Caudate nucleus (tissue), 63 donors: ENCODE measurements at places on chromosomes 5 and 9.
A peak's percentile ranks its signal among the peaks of the same experiment; 100 is the strongest.

- DNase-seq = no peak
Observed at GRCh38 chr9:107750741-107751566, 261.4 kb upstream of the KLF4 start.

DNA sequence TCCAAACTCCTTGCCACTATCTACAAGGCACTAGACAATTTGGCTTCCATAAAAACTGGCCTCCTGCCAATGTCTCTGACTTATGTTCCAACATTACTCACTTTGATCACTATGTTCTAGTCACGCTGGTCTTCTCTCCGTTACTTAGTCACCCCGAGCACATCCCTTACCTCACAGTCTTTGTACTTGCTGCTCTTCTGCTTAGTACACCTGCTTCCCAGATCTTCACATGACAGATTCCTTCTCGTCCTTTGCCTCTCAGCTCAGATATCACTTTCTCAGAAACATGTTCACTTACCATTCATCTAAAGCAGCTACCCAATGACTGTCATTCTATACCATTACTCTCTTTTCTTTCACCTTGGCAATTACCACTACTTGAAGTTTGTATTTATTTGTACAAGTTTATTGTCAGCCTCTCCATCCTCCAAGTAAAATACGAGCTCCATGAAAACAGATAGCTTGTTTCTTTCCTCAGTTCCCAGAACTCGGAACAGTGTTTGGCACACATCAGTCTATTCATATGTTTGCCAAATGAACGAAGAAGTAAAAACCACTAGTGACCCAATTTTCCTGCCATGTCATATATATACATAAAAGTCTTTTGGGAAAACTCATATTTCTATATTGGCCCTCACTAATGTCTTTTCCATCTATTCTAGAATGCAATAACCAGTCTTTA lies 5.9 kb upstream of the SLC22A5 start:
- no peak for DNase-seq

DNA sequence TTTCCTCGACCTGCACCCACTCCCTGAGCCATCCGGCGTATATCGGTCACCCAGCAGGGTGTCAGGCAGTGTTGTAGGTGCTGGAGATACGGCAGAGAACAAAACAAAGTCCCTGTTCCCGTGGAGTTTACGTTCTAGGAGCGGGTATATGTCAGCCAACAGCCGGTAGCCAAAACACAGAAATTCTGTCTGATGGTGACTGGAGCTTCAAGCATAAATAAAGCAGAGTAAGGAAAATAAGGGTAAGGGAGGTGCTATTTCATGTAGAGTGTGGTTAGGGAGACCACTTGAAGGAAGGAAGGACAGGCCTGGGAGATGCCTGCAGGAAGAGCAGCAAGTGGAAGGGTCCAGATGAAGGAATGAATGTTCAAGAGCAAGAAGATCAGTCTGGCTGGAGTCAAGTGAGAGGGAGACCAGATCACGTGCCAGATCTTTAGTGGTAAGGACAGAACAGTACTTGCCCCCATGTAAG lies 783 bp upstream of the ZFR start:
- no peak for DNase-seq

GRCh38 chr5:83464261-83464660 lies 7.3 kb upstream of the VCAN start:
- DNase-seq = no peak

- no peak for DNase-seq
Observed at GRCh38 chr5:125281667-125282066, 535.2 kb upstream of the ZNF608 start.

DNA sequence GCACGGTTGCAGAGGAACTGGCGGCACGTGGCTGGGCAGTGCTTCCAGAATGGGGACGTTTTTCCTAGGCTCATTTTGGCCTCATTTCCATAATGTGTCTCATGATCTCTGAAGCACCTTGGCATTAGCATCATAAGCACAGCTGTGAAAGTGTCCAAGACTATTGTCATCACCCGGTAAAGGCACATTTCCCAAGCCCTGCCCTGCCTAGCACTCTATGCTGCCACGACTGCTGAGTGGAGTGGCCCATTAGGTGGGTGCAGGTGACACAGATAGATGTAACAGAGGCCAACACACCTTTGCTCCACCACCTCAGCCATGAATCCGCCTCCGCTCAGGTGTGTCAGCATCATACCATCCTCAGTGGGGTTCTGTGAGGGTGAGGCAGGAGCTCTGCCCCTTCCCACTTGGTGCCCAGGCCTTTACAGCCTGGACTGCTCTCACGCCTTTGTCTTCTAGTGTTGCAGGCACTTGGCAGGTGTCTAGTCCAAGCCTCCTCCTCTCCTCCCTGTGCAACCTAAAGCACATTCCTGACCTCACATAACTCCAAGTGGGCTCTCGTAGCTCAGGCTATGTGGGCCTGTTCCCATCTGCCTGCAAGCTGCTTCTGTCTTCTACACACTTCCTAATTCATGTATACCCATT lies 213.0 kb downstream of the FSTL4 start:
- DNase-seq = no peak

DNA sequence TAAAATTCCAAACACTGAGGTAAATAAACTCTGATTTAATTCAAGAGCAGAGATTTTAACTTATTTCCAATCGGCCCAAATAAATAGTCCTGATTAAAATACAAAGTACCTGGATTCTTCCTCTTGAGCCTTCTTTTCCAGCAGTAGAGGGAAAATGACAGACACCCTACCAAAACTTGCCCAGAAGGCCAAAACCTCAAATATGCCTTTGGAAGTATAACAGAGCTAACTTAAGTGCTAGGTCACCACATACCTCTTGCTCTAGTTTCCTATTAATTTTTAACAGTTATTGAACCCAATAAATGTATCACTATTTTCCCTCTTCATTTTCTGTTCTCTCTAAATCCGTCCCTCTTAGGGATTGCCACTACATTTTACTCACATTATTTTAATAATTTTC lies 1.4 kb downstream of the BAAT start:
- DNase-seq = no peak

DNA sequence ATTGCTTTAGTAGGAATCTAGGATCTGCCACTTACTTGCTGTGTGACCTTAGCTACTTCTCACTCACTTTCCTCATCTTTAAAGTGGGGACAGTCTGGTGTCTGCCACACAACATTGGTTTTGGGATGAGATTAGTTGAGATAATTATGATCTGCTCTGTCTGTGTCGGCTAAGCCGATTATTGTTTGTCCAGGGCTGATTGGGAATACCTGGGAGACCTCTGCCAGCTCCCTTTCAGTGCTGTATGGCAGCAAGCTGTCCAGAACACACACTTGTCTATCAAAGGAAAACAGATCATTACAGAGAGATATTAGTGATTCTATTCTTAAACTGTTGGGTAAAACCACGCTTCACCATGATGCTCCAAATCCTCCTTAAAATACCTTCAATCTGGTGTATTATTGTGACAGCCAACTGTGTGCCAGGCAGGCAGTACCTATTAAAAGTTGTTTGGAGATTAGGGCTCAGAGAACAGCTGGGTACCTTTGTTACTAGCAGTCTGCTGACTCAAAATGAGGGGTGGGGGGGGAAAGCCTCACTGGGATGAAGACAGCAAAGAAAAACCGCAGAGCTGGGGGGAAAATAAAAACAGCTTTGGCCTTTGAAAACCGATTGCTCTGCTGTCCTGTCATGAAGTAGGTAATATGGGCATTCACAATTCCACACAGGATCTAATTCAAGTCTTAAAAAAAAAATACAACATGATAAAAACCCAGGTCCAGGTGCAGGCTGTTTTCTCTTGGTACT lies 458.4 kb upstream of the C9orf72 start:
- DNase-seq = no peak

DNA sequence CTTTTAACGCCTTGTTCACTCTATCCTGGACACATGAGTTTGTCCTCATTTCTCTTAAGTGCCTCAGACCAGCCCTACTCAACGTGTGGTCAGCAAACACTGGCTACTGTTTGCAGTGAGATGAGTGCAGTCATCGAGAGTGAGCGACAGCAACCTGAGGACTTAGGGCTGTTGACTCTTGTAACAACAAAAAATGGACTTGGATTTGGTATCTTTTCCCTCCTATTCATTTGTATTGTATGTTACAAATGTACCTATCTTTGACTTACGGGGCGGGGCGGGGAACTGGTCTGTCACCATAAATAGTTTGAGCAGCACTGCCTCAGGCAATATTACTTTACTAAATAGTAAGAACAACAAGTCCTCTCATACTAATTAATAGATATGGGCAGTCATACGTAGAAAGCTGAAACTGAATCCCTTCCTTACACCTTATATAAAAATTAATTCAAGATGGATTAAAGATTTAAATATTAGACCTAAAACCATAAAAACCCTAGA lies 84.1 kb downstream of the TLE1 start:
- DNase-seq = no peak

DNA sequence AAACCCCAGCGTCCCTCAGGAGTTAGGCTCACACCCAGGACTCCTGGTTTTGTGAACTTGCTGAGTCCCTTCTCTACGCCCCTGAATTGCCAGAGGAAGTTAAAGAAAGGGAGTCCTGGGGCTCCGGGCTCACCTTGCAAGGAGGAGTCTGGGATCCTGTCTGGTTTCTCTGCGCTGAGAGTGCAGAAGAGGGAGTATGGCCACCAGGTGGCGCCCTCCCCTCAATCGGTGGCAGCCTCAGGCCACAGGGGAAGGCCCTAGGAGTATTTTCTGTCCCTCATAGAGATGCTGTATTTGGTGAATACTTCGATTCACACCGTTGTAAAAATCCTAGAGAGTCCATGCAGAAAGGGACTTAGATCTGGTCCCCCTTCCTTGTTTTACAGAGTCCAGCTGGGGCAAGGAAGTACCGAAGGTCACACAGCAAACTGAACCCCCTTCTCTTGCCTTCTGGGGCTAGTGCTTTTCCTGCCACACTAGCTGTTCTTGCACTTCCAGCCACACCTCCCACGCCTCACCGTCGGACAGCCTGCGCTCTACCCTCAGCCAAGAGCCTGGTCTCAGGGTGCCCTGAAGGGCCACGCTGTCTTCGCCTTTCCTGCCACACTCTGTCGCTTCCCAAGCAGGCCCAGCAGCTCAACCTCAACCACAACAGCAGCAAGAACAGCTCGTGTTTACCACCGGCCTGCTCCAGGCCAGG lies 10.2 kb downstream of the HAND1 start:
- peak; percentile 26 for DNase-seq

- no peak for DNase-seq
Observed at GRCh38 chr9:99319048-99319447, 97.0 kb downstream of the SEC61B start.

GRCh38 chr5:125874717-125875116 lies 548.5 kb upstream of the GRAMD2B start:
- no peak for DNase-seq

DNA sequence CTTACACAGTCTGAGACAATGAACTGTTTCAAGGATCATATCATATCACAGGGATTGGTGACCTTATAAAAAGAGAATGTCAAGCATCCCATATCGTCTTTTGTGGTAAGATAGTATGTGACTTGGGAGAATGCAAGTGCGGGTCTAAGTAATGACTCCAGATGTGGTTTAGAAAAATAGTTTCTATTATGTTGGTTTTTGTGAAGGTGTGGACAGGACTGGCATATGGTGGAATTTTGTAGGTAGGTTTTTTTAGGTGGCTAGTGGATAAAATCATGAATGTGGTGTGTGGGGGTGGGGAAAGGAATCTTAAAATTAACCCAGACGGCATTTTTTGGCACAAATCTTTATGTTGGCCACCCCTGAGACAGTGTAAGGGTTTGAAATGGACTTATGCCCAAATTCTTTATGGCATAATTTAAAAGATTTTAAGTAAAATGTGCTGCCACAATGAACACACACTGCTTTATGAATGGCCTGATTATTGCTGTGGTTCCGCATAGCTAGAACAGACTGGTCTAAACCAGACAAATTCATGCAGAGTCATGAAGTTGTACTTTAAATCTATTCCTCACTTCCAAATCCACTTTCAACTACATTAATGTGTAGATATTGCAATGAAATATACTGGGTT lies 204.8 kb upstream of the HAPLN1 start:
- no peak for DNase-seq

DNA sequence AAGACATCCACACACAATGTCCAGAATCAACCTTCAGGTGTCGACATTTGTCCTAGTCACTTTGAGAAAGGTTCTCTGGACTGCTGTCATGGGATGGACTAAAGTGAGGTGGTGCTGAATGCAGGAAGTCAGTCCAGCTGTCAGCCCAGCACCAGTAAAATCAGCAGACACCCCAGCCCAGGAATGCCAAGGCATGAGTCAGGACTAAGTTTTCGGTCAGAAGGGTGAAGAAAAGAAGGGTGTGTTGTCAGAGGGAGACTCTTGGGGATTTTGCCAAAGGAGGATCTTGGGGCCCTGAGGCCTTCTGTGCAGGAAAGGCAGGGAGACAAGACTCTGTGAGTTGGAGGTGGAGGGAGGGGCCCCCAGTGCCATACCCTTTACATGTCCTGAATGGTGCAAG lies 69.0 kb upstream of the XPA start:
- no peak for DNase-seq

GRCh38 chr5:10669983-10670382 lies 91.1 kb downstream of the DAP start:
- DNase-seq = no peak

GRCh38 chr5:1050423-1051365 lies 42.1 kb downstream of the NKD2 start:
- DNase-seq = no peak
